ENCODE measurements at places on chromosomes 1 and 21.

GRCh38 chr1:200886594-200886993, 8.1 kb upstream of the INAVA start:
- no peak for DNase-seq

DNA sequence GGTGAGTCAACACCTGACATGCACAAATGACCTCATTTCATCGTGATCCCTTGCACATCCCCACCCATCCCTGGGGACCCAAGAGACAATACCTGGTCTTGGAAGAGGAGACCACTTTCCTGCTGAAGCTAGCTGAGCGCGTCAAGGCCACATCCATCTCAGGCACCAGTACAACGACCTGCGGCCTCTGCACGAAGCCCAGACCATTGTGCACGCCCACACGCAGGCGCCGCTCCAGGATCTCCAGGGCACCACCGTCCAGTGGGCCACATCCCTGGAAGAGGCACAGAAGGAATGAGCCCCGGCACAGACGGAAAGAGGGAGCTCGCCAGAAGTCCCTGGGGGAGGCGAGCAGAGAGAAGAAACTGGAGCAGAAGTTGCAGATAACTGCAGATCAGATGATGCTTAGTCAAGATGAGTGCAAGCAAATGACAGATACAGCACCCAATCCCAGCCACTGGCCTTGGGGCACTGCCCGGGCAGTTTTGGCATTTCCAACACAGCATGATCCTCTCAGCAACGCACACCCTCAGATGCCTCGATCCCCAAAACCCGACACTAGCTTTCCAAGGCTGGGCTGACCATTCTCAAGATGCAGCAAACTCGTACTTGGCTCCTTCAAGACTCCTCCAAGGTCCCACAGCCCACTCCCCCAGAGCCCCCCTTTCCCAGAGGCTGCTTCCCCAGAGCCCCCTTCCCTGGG, 44.1 kb downstream of the NPHP4 start:
- DNase-seq: no peak

GRCh38 chr1:59232216-59232615, 64.7 kb upstream of the FGGY start:
- no peak for DNase-seq

DNA sequence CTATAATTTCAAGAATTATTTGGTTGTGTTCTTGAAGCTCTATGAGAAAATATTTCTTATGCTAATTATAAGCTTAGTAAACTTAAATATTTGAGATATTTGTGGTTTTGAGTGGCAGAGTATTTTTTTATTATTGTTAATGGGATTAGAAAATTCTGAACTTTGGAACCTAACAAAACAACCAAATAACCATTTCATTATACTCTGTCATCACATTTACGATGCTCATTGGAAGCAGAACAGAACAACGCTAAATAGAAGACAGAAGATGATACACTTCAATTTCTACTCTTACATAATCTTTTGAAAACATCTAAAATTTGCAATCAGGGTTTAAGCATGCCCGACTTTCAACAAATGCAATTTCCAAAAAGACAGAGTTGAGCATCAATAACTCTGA, 270.2 kb downstream of the PTPRC start:
- DNase-seq: no peak

DNA sequence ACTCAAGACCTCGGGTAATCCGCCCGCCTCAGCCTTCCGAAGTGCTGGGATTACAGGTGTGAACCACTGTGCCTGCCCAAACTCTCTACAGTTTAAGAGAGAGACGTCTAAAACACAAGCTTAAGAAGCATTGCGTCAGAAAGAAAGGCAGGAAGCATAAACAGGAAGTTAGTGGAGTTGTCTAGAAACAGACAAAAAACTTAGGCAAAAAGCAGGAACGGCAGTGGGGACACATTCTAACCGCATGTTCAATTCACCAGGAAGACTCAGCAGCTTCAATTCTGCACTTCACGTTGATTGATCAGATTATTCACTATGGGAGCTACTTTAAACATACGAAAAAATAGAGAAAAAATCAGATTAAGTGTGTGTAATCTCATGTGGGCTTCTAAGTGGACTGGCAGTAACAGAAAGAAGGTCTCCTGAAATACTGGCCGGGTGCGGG, 7.4 kb downstream of the CFAP74 start:
- no peak for DNase-seq

GRCh38 chr21:23308741-23309140, 2298.5 kb downstream of the MRPL39 start:
- DNase-seq: no peak

DNA sequence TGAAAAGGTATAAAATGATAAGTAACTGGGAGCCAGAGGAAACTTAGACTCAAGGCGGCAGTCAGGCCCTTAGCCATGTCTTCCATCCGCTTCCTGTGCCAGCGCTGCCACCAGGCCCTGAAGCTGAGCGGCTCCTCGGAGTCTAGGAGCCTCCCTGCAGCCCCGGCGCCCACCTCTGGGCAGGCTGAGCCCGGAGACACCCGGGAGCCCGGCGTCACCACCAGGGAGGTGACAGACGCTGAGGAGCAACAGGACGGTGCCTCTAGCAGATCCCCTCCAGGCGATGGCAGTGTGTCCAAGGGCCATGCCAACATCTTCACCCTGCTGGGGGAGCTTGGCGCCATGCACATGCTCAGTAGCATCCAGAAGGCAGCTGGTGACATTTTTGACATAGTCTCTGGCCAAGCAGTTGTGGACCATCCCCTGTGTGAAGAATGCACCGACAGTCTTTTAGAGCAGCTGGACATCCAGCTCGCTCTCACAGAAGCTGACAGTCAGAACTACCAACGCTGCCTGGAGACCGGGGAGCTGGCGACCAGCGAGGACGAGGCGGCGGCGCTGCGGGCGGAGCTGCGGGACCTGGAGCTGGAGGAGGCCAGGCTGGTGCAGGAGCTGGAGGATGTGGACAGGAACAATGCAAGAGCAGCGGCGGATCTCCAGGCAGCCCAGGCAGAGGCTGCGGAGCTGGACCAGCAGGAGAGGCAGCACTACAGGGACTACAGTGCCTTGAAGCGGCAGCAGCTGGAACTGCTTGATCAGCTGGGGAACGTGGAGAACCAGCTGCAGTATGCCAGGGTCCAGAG, at the start of gene BECN2:
BECN2 (plus strand) TSS at position 76 of the 803 bp plus-strand sequence; CDS start at position 76, 0 bp downstream.
- DNase-seq: peak; percentile 3

DNA sequence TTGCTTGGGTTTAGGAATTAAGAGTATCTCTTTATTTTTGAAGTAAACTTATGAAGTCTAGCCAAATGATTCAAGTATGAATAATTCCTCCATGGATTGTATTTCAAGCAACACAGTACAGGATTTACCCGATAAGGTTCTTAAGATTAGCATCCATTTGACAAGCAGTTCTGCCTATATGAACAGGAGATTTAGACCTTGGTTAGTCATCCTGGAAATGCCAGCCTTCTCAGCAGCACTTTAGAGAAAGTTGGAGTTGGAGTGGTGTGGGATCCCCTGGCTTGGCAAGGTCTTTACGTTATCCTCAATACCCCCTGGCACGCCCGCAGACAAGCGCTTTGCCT, 1.6 kb downstream of the BCAR3 start:
- DNase-seq: no peak

- no peak for DNase-seq
These were observed 200.4 kb upstream of the ESRRG start for GRCh38 chr1:216923601-216924000.

- DNase-seq: peak; percentile 83
These were observed 310.1 kb downstream of the PAPPA2 start for GRCh38 chr1:176773038-176773437.

- no peak for DNase-seq
These were observed 158.0 kb downstream of the GPATCH2 start for GRCh38 chr1:217472915-217473314.

GRCh38 chr1:170200621-170201397, 55.0 kb downstream of the NTMT2 start:
- no peak for DNase-seq

DNA sequence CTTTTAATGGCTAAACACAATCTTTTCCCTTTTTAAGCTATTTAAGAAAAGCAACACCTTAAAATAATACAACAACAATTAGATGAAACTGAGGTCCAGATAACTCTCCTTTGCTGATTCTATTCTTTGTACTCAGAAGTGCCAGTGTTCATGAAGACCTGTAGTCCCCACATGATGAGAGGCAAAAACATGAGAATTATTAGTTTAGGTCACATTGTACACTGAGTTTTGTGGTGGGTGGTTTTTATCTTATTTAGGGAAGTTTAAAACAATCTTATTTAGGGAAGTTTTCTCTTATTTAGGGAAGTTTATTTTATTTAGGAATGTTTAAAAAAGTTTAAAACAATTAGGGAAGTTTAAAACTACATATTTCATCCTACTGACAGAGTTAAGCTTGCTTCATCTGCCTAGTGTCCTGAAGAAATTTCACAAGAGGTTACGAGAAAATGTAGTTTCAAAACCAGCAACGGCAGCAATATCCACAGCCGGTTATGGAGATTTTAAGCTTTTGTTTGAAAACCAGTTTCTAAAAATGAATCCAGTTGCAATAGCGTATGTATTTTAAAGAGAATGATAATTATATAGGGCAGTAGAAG, 7.8 kb upstream of the OR14I1 start:
- no peak for DNase-seq

- DNase-seq: no peak
These were observed 1623.3 kb upstream of the B3GALT2 start for GRCh38 chr1:194809665-194810064.

GRCh38 chr1:27596261-27596660, 7.7 kb downstream of the AHDC1 start:
- no peak for DNase-seq

- DNase-seq: no peak
These were observed 526.9 kb downstream of the NPHP4 start for GRCh38 chr1:5465281-5465711.

DNA sequence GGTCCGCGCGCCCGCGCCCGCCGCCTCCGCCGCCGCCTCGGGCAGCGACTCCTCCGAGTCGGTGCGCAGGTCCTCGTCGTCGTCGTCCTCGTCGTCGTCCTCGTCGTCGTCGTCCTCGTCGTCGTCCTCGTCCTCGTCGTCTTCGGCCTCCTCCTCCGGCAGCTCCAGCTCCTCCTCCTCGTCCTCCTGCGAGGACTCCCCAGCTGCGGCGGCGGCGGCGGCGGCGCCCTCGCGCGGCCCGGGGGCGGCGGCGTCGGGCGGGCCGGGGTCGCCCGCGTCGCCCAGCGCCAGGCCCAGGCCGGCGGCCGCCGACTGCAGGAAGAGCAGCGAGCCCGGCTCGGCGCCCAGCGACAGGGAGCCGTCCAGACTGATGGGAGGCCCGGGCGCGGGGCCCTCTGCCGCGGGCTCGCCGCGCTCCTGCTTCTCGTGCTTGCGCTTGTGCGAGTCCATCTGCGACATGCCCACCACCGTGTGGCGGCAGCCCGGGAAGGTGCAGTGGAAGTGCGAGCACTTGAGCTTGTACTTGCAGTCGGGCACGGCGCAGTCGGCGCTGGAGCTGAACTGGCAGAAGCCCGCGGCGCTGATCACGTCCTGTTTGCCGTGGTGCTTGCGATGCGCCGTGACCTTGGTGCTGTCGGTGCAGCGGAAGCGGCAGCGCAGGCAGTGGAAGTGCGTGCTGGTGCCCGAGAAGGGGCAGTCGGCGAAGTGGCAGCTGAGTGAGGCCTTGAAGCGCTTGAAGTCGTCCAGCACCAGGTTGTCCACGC, 157.3 kb downstream of the CASZ1 start:
- no peak for DNase-seq

- no peak for DNase-seq
These were observed 1.1 kb upstream of the POMGNT1 start for GRCh38 chr1:46199233-46199749.
